ENCODE measurements at places on chromosomes 7 and 10.

DNA sequence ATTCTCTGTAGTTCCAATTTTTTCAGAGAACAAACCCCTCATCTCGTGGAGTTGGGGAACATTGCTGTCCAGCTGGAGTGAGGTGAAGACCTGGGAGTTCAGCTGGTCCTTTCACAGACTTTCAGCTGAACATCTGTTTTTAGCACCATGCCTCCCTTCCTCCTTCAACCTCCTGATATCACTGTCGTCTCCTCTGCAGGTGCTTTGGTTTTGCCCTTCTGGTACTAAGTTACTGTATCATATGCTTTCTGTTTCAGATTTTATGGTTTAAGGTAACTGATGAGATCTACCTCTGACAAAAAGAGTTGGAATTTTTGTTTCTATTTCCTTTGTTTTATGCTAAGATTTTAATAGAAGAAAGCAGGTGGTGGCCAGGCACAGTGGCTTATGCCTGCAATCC is 102.9 kb downstream of the ZNF438 start:
- DNase-seq = no peak

DNA sequence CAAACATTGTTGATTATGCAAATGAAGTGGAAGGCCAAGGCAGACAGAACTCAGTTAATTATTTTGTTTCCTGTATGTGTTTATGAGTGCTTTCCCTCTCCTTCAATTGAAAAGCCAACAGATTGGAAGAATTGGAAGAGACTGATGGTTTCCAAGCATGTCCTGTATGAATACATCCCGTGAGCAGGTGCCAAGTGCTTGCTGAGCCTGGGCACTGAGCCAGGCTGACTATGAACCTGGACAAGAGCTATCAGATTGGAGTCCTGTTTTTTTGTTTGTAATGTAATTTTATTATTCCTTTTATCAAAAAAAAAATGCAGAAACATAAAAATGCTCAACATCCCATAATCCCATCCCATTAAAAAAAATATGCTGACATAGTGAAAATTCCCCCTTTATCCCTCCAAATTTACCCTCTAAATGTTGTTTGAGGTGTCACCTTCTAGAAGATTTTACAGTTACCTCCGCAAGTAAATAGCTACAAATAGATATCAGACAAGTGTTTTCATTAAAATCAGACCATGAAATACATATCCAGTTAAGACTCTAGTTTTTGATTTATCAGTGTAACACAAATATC is 449.5 kb downstream of the GRID1 start:
- DNase-seq = no peak

DNA sequence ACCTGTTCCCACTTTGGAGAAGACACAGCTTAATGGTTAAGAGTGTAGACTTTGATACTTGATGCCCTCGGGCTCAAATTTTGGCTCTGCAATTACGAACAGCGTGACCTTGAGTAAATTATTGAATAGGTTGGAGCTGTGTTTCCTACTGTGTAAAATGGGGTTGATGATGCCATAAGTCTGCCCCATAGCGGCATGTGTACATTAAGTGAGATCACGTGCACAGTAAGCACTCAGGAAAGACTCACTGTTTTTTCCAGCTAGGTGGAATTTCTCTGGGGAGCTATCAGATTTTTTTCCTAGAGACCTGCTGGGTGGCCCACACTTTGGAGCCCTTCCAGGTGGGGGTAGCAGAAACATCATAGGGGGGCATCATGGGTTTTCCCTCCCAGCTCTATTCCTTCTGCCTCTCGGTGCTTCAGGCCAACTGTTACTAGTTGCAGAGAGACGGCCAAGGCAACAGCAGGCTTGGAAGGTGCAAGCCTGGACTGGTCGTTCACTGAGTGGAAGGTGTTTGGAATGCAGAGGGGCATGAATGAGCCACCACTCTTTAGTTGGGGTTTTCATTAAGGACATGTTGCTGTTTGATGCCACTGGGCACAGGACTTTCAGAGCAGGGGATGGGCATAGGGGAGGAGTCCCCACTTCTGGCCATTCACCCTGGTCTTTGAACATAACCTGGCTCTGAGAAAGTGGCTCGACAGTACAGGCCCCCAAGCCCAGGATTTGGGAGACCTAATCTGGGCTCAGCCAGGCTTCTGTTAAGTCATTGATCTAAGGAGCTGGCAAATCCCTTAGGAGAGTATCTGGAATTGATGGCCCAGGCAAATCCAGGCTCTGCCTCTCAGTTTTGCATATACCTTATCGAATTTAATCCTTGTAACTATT is 64.0 kb downstream of the SYPL1 start:
- no peak for DNase-seq

GRCh38 chr10:52466464-52466863 is 152.4 kb downstream of the DKK1 start:
- DNase-seq = no peak

GRCh38 chr10:69936091-69936490 is 116.6 kb upstream of the MACROH2A2 start:
- no peak for DNase-seq

DNA sequence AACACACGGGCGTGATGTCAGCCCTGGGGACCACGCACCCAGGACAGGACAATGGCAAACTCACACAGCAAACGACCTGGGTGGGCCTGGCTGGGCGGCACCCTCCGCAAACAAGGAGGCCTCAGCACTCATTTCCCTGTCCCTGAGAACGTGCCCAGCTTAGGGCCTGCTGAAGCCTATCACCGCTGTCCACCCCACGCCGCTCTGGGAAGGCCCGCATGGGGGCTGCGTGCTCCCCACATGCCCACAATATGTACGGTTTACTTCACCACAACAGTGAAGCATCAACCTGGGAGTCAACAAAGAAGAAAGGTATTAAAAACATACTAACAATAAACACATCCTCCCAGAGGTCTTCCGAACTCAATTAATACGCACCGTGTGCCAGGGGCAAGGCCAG is 12.2 kb downstream of the MAD1L1 start:
- no peak for DNase-seq

- no peak for DNase-seq
These were observed 427.4 kb downstream of the PAXIP1 start for GRCh38 chr7:154575497-154575896.

GRCh38 chr10:127175357-127176110 is 20.9 kb downstream of the INSYN2A start:
- no peak for DNase-seq

DNA sequence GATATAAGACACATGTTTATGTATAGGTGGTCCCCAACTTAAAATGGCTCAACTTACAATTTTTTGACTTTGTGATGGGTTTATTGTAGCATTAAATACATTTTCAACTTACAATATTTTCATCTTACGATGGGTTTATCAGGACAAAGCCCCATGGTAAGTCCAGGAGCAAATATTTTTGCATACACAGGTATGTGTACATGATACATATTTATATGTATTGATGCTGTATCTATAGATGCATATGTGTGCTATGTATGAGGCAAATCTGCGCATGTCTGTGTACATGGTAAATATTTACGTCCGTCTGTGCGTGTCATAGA is 664 bp upstream of the UBE3C start:
- DNase-seq = no peak

- no peak for DNase-seq
These were observed 22.1 kb downstream of the HDAC9 start for GRCh38 chr7:18517646-18518045.

GRCh38 chr7:81682873-81683272 is 87.0 kb downstream of the HGF start:
- DNase-seq = no peak

- no peak for DNase-seq
These were observed 46.4 kb downstream of the TYW1B start for GRCh38 chr7:72781631-72782030.

GRCh38 chr10:31642281-31642680 is 286.4 kb downstream of the ARHGAP12 start:
- no peak for DNase-seq

GRCh38 chr10:15469111-15469510 is 98.0 kb upstream of the FAM171A1 start:
- DNase-seq = no peak

GRCh38 chr7:40470091-40470592 is 335.3 kb downstream of the SUGCT start:
- DNase-seq = no peak

- DNase-seq = no peak
These were observed 33.7 kb downstream of the STAMBPL1 start for GRCh38 chr10:88913788-88914187.

DNA sequence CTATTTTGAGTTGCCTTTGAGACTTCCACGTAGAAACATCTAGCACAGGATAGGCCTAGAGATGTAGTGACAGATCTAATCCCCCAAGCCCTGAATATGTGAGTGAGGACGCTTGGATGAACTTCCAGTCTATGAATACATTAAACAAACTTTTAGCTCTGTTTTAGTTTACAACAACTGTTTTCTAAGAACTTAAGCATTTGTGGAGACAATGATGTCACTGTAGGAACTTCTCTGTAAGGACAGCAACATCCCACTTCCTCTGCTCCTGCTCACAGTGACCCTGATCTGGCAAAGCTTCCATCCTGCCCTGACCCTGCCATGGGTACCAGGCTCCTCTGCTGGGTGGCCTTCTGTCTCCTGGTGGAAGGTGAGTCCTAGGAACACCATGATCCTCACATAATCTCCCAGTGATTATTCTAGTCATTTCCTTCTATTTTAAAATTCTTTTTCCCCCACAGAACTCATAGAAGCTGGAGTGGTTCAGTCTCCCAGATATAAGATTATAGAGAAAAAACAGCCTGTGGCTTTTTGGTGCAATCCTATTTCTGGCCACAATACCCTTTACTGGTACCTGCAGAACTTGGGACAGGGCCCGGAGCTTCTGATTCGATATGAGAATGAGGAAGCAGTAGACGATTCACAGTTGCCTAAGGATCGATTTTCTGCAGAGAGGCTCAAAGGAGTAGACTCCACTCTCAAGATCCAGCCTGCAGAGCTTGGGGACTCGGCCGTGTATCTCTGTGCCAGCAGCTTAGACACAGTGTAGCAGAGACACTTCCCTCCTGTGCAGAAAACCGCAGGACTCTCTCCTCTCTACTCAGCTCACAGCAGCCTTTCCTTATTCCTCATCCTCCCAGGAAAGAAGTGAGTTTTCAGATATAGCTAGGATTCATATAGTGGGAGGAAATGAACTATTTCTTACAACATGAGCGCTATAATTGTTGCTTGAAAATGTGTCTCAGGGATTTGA is 194.4 kb upstream of the PRSS1 start:
- DNase-seq = no peak

Data from stimulated activated CD4-positive, alpha-beta T cell treated with anti-CD3 and anti-CD28 coated beads, Interleukin-4, amount 100 ng/mL, for 4 hours (primary cell).